ENCODE measurements at places on chromosomes 7 and 10. TPM values are rescaled to one million over a fixed set of nuclear protein-coding genes. Genes with fewer than 3 reads are reported as not detected.
A peak's percentile ranks its signal among the peaks of the same experiment; 100 is the strongest.

- no peak overlapping the region for H3K27ac ChIP-seq
- H3K27me3 ChIP-seq: peaks cover 3% of the 10 kb centered on the region
- H3K4me3 ChIP-seq: no peak overlapping the region
- H3K4me1 ChIP-seq: no peaks in the 10 kb centered on the region
These were observed 41.8 kb downstream of the VIPR2 start for GRCh38 chr7:159102681-159103381.

The OPN1SW gene
- not detected for total RNA-seq

- no peak overlapping the region for H3K4me3 ChIP-seq
- H3K4me1 ChIP-seq: no peaks in the 10 kb centered on the region
- no peak for DNase-seq
- no peaks in the 10 kb centered on the region for H3K27me3 ChIP-seq
- H3K27ac ChIP-seq: no peak overlapping the region
These were observed 32.9 kb upstream of the BHLHA15 start for GRCh38 chr7:98178321-98178720.

DNA sequence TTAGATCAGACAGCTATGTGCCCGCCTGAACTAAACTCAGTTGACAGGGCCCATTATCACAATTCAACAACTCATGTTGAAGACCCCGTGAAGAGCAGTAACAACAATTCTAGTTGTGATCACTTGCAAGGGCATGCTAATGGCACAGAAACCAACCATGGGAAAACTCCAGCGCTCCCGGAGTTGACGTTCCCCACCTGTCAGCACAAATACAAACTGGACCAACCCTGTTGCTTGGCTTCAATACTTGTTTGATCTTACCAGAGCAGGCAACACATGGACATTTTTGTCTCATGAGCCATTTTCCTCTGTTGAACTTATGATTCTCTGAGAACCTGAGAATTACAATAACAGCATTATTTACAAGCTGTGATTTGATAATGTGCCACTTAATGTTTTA, 119.0 kb upstream of the LANCL2 start:
- no peaks in the 10 kb centered on the region for H3K4me1 ChIP-seq
- no peak overlapping the region for H3K4me3 ChIP-seq
- no peak overlapping the region for H3K27ac ChIP-seq
- DNase-seq: no peak
- H3K27me3 ChIP-seq: peaks cover 8% of the 10 kb centered on the region
- no peaks in the 10 kb centered on the region for H3K36me3 ChIP-seq

The LRRC4 gene
- 0.74 TPM for total RNA-seq

The HERC4 gene
- total RNA-seq: 59.0 TPM

- H3K27ac ChIP-seq: no peak overlapping the region
- peaks cover 8% of the 10 kb centered on the region for H3K4me1 ChIP-seq
- H3K36me3 ChIP-seq: peaks cover 25% of the 10 kb centered on the region
These were observed 17.6 kb downstream of the SLC25A40 start for GRCh38 chr7:87858417-87859100.

DNA sequence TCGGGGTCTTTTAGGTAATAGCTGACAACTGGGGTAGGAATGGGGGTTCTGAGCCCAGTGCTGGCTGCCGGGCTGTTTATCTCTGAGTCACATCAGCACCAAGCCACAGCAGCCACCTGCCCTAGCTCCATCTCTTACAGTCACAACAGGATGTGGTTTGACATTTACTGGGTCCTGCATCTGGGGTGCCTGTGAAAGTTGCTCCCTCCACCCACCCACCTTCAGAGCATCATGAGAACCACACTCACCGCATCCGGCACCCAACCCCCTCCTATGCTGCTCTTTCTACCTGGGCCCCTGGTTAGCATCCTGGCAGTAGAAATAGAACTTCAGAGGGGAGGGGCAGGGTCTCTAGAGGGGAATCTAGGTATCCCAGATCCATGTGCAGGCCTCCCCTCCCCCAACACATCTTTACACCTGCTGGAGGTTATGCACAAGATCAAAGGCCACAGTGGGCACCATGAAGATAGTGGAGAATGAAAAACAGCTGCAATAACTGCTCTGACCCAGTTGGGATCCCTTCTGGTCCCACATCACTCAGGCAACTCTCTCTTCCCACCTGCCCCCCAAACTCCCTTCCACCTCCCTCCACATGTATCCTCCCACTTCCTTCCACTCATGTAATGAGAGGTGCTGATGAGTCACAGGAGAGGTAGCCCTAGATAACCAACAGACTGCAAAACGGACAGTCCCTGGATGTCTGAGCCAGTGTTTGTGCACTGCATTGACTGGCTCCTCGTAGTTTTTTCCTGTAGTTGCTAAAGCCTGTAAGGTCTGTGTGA, 38.2 kb downstream of the PRSS2 start:
- peak overlapping the region; percentile 56 for H3K4me3 ChIP-seq
- H3K36me3 ChIP-seq: peaks cover 7% of the 10 kb centered on the region
- no peaks in the 10 kb centered on the region for H3K27me3 ChIP-seq

The PRPS1L1 gene
- not detected for total RNA-seq

The GBX1 gene
- not detected for total RNA-seq

The SPDYE8 gene
- not detected for total RNA-seq

DNA sequence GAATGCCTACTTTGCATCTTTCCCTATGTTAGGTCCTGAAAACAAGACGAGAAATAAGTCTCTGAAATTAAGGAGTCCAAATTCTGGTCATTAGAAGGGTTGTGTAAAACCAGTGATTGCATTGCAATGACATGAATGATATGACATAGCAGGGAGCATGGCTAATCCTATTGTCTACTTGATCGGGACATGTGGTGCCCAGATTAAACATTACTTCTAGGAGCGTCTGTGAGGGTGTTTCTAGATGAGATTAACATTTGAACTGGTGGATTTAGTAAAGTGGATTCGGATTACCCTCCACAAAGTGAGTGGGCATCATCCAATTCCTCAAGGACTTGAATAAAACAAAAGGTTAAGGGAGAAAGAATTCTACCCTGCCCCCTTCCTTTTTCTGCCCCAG, 434.9 kb upstream of the KLF6 start:
- H3K4me3 ChIP-seq: no peak overlapping the region
- H3K27ac ChIP-seq: no peak overlapping the region
- H3K4me1 ChIP-seq: peaks cover 16% of the 10 kb centered on the region
- DNase-seq: no peak
- H3K36me3 ChIP-seq: no peaks in the 10 kb centered on the region

DNA sequence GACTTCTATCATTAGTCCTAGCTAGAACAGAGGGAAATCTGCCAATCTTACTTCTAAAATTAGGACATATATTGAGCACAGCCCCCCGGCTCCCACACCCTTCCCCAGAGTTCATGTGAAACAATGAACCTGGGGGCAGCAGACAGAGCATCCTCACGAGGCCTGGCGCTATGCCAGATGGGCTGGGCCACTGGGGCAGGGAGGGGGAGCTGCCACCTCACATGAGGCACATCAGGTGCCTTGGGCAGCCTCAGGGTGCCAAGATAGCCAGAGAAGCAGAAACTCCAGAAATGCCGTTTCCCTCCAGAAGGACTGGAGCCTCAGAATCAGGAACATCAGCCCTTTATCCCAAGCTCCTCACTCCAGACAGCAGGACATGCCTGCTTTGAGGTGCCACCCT, 92.8 kb upstream of the LANCL2 start:
- H3K27me3 ChIP-seq: peaks cover 4% of the 10 kb centered on the region
- no peak overlapping the region for H3K27ac ChIP-seq
- no peak for DNase-seq
- no peak overlapping the region for H3K4me3 ChIP-seq

DNA sequence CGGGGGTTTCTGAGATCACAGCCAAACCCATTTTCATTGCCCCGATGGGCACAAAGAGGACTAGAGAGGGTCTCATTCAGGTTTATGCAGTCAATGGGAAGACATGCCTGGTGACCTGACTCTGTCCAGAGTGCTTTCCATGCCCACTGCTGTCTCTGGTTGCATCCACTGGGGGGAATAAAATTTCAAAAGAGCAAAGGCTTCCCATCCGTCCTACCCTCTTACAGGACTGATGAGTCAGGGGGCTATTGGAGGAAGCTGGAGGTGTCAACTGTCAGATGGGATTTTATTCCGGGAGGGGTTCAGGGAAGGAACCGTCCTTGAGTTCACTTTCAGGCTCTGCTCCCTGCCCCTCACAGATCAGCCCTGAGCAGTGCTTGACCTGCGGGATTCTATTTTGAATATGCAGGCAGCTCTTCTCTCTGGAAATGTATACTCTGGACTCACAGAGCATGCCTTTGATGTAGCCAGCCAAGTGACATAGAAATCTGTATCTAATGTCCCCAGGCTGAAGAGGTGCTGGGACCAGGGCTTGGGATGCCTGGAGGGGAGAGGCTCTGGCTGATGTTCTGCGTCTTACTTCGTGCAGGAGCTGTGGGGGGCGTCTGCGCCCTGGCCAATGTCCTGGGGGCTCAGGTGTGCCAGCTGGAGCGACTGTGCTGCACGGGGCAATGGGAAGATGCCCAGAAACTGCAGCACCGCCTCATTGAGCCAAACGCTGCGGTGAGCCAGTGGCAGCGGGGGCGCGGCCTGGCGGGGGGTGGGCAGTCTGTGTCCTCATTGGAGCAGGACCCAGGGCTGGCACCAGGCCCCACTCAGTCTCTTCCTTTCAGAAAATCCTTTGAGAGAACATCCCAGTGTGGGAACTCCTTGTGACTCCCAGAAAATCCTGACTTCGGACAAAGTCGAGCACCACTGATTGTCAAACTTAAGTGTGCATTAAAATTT, 12.0 kb downstream of the C10orf62 start:
- no peaks in the 10 kb centered on the region for H3K36me3 ChIP-seq
- H3K4me3 ChIP-seq: no peak overlapping the region
- no peak for DNase-seq
- H3K27ac ChIP-seq: no peak overlapping the region
- H3K4me1 ChIP-seq: no peaks in the 10 kb centered on the region

The ARHGAP19 gene
- 54.2 TPM for total RNA-seq

GRCh38 chr10:88920986-88921593, 31.5 kb downstream of the ACTA2 start:
- H3K4me3 ChIP-seq: no peak overlapping the region
- no peak overlapping the region for H3K27ac ChIP-seq
- H3K4me1 ChIP-seq: peaks cover 8% of the 10 kb centered on the region
- DNase-seq: no peak
- peaks cover 13% of the 10 kb centered on the region for H3K36me3 ChIP-seq

The EPHB6 gene
- 11.0 TPM for total RNA-seq

- H3K27me3 ChIP-seq: no peaks in the 10 kb centered on the region
- no peak overlapping the region for H3K27ac ChIP-seq
- no peaks in the 10 kb centered on the region for H3K4me1 ChIP-seq
- DNase-seq: no peak
- H3K36me3 ChIP-seq: no peaks in the 10 kb centered on the region
- H3K4me3 ChIP-seq: no peak overlapping the region
These were observed 228.8 kb downstream of the DKK1 start for GRCh38 chr10:52542906-52543305.

- peaks cover 15% of the 10 kb centered on the region for H3K27me3 ChIP-seq
- DNase-seq: no peak
- H3K36me3 ChIP-seq: no peaks in the 10 kb centered on the region
- no peak within 1 kb of the TSS for H3K27ac ChIP-seq
These were observed at the start of gene ANKRD1 for GRCh38 chr10:90920986-90921666. Gene ANKRD1, minus strand, starts transcription at chr10:90921087. Its CDS starts 60 bp downstream, at chr10:90921027.

DNA sequence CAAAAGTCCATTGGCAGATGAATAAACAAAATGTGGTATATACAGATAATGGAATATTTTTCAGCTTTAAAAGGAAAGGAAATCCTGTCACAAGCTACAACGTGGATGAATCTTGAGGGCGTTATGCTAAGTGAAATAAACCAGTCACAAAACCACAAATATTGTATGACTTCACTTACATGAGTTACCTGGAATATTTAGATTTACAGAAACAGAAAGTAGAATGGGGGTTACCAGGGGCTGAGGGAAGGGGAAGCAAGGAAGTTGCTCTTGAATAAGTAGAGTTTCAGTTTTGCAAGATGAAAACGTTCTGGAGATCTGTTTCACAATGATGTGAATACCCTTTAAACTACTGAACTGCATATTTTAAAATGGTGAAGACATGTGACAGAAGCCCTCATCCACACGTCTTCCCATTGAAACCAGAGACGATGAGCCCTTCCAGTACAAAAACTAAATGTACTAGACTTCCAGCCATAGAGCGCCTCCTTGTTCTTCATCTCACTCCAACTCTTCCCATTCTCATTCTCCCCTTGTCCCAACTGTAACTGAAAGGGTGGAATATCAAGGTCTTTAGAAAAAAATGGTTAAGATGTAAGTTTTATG, 62.4 kb downstream of the MICU1 start:
- H3K27ac ChIP-seq: peak overlapping the region; percentile 79
- peak; percentile 37 for DNase-seq
- peaks cover 34% of the 10 kb centered on the region for H3K4me1 ChIP-seq
- H3K4me3 ChIP-seq: peak overlapping the region; percentile 18
- H3K27me3 ChIP-seq: no peaks in the 10 kb centered on the region

DNA sequence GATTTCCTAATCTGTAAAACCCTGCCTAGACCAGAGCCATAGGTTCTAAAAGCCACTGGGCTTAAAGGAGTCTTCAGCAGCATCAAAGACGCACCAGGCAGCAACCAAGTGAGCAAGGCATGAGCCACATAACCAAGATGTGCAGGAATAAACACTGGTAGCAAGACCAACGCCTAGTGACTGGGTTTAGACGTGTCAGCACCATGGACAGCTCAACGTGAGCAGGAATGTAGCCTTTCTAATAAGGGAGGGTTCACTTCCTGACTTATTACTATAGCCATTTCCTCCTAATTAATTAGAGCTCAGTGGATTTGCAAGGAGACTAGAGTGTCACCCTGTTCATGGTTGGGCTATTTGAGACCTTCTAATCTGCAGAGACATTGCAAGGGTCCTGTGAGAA, 223.7 kb downstream of the LHFPL3 start:
- H3K27ac ChIP-seq: no peak overlapping the region
- no peaks in the 10 kb centered on the region for H3K4me1 ChIP-seq

DNA sequence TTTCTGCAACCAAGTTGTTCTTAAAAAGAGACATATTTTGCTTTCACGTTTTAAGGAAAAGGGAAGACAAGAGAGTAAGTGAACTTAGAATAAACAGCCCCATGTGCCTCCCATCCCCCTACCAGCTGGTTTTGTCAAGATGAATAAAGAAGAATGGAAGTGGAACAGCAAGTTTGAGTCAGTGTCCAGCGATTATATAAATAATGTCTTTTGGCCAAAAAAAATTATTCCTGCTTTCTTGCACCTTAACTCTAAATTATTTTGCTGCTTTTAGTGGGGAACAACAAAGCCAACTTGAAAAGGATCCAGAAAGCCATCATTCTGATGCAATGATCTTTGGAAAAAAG, 82.4 kb upstream of the TRIL start:
- H3K4me1 ChIP-seq: peaks cover 12% of the 10 kb centered on the region
- no peak overlapping the region for H3K4me3 ChIP-seq
- no peak overlapping the region for H3K27ac ChIP-seq
- DNase-seq: no peak

The OR9A2 gene
- not detected for total RNA-seq

The H2BK1 gene
- not detected for total RNA-seq

The SLC39A12 gene
- not detected for total RNA-seq

- peak overlapping the region; percentile 83 for H3K4me3 ChIP-seq
- no peak for DNase-seq
- peaks cover 8% of the 10 kb centered on the region for H3K36me3 ChIP-seq
- peaks cover 3% of the 10 kb centered on the region for H3K27me3 ChIP-seq
- H3K4me1 ChIP-seq: peaks cover 48% of the 10 kb centered on the region
These were observed 33.3 kb upstream of the EBLN1 start for GRCh38 chr10:22250897-22251660.
